ENCODE measurements at places on chromosomes 4 and X. TPM values are rescaled to one million over a fixed set of nuclear protein-coding genes. Genes with fewer than 3 reads are reported as not detected.

DNA sequence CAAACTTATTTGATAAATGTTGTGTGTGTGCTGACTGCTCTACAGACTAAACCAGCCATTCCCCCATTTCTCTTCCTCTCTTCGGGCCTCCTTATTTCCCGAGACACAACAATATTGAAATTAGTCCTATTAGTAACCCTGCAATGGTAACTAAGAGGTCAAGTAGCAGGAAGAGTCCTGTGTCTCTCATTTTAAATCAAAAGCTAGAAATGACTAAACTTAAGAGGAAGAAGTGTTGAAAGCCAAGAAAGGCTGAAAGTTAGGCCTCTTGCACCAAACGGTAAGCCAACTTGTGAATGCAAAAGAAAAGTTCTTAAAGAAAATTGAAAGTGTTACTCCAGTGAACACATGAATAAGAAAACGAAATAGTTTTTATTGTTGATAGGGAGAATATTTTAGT is 357.8 kb upstream of the SLC7A11 start:
- no peak for DNase-seq

DNA sequence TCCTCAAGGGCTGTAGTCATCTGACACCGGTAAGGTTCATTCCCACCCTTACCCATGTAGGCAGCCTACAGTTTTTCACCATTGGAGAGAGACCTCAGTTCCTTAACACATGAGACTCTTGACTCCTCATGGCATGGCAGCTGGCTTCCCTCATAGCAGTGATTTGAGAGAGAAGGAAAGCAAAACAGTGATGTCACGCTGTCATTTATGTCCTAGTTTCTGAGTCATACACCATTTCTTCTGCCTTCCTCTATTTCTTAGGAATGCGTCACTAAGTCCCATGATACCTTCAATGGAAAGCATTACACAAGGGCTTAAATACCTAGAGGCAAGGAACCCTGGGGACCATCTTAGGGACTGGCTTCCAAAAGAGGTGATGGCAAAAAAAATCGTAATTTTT is 226.1 kb downstream of the SPCS3 start:
- no peak for DNase-seq

DNA sequence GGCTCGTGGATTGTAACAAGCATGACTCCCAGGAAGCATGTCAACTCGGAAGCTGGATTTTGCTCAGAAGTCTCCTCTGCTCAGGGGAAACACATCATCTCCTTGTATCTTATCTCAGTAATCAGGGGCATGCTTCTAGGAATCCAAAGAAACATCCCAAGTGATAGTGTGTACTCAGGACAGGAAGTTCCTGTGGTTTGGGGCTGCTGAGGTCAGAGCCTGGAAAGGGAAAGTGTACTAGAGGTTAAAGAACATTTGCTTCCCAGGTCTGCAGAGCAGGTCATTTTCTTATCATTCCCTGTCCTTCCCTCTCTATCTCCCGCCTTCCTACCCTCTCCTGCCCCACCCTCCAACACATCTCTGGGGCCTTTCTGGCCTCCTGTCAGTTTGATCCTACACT is 38.8 kb downstream of the SLC34A2 start:
- no peak for DNase-seq

- no peak for DNase-seq
These were observed 310.2 kb downstream of the ASMT start for GRCh38 chrX:1925053-1925481.

DNA sequence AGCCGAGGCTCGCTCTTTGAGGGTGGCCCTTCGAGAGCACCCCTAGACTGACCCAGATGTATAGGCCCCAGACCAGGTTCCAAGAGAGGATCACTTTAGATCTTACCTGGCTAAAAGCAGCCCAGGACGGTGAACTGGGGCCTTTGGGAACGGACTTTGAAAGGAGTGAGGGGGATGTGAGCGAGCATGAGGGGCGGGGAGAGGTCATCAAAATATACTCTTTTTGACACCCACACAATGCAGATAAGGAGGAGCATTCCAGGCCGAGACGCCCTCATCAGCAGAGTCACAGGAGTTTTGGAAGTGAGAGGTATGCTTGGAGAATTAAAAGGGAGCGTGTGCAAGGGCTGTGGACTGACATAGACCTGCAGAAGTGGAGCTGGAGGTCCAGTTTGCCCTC is 528 bp downstream of the NSDHL start:
- DNase-seq: no peak

- DNase-seq: no peak
These were observed 76.1 kb downstream of the MID1IP1 start for GRCh38 chrX:38877366-38877765.

DNA sequence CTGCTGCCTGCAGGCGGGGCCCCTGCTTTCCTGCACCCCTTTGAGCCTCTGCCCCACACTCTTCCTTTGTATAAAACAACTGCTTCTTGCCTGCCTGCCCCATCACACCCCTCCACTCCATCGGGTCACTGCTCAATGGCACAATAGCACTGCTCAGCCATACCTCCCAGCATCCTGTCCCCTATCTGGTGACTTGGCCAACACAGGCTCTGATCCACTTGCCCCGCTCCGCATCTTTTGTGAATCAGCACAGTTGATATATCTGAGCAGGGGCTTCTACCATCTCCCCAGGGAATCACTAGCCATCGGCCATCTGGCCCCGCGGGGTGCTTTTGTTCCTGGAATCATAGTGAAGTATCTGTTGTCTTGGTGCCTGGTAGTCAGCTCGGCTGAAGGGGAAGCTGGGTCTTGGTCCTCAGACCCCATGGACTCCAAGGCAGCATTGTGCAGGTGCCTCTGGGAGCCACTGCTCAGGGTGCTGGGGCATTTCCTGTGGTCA is 45.3 kb downstream of the MAP7D3 start:
- no peak for DNase-seq

CCDC120 gene
- 1.2 TPM for polyA plus RNA-seq

DMP1 gene
- not detected for polyA plus RNA-seq

CSTF2 gene
- 4.1 TPM for polyA plus RNA-seq

PAGE5 gene
- polyA plus RNA-seq: not detected

TSPAN6 gene
- 11.9 TPM for polyA plus RNA-seq

Measured in right cardiac atrium (tissue), 5 donors.